ENCODE measurements at places on chromosomes 3 and 15. TPM values are rescaled to one million over a fixed set of nuclear protein-coding genes. Genes with fewer than 3 reads are reported as not detected.

Gene NTRK3
- not detected for total RNA-seq

Gene GOLGA8G
- total RNA-seq = 0.05 TPM

Gene CCR3
- total RNA-seq = not detected

Gene SLC9C1
- total RNA-seq = 1.7 TPM

Gene SCN11A
- under 0.01 TPM for total RNA-seq

Gene SLC28A2
- total RNA-seq = not detected

Gene COL6A5
- under 0.01 TPM for total RNA-seq

Gene CTXND1
- not detected for total RNA-seq

Gene UBA7
- total RNA-seq = 24.8 TPM

Gene CP
- total RNA-seq = 85.8 TPM

Gene FEZF2
- total RNA-seq = not detected

Gene VEPH1
- total RNA-seq = 19.3 TPM

Gene CACNA1D
- total RNA-seq = 1.5 TPM

Gene CIP2A
- 21.9 TPM for total RNA-seq

Gene FILIP1L
- total RNA-seq = 111 TPM

DNA sequence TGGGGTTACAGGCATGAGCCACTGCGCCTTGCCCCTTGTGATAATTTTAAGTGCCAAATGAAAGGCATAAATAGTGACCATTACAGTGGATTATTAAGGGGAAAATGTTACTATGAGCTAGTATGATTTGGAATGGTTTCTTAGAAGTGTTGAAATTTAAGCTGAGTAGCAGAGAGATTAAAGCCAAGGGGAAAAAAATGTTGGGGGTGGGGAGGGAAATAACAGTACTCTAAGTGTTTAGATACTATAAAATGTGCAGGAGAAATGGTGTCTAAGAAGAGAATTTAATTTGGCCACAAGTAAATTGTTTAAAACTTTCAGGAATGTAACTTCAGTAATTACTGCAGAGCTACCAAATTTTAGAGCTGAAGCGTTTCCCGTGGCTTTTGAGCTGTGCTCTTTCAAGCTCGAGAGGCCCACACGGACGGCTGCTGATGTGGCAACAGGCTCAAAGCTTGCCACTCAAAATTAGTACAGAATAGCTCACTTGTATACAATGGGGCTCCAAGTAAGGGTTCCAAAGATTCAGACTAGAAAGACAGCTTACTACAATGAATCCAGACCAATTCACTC, 23.9 kb upstream of the SLC12A8 start:
- no peak for DNase-seq

- DNase-seq = peak; percentile 37
Measured at GRCh38 chr3:178277605-178278004, 258.6 kb upstream of the KCNMB2 start.

- DNase-seq = no peak
Measured at GRCh38 chr3:1692428-1692827, 406.2 kb upstream of the CNTN4 start.

DNA sequence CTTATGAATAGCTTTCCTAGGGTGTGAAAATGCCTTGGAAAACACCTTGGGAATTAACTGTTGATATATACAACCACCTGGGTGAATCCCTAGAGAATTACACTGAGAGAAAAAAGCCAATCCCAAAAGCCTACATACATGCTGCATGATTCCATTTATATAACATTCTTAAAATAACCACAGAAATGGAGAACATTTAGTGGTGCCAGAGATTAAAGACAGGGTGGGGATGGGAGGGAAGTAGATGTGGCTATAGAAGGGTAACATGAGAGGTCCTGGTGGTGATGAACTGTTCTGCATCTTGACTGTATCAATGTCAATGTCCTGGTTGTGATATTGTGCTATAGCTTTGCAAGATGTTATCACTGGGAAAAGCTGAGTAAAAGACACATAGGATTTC, 291.0 kb downstream of the CLSTN2 start:
- DNase-seq = no peak

DNA sequence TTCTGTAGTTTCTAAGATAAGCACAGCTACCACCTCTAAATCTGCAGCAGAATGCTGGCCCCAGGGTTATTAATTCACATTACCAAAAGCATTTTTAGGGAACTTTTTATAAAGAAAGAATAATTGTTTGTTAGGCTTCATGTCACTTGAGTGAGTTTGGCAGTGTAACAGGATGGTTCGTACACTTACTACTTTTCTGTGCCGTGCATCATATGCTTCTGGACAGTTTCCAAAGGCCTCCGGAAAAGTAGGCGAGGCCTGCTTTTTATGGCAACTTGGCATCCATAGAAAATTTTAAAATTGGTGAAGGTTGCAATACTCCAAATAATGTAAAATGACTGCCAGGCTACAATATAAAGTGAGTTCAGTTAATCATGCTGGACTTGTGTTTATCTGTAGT, 30.0 kb downstream of the NIPA2 start:
- DNase-seq = no peak

DNA sequence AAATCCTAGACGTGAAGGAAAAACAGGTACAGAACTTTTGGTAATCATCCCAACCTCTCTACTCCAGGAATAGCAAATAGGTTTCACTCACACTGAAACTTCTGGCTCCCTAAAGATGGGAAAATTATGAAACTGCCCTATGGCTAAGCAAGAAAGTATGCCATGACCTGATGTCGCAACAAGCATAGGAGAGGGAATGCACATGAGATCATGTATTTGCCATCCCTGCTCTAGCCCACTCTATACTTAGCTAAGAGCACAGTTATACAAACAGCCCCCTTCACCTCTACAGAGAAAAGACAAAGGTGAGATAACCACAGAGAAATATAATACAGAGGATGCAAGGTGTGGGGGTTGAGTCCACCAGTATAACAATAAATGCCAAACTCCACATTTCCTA, 102.7 kb downstream of the TBC1D5 start:
- DNase-seq = peak; percentile 79

GRCh38 chr3:72907131-72907711, 19.4 kb downstream of the GXYLT2 start:
- peak; percentile 45 for DNase-seq

DNA sequence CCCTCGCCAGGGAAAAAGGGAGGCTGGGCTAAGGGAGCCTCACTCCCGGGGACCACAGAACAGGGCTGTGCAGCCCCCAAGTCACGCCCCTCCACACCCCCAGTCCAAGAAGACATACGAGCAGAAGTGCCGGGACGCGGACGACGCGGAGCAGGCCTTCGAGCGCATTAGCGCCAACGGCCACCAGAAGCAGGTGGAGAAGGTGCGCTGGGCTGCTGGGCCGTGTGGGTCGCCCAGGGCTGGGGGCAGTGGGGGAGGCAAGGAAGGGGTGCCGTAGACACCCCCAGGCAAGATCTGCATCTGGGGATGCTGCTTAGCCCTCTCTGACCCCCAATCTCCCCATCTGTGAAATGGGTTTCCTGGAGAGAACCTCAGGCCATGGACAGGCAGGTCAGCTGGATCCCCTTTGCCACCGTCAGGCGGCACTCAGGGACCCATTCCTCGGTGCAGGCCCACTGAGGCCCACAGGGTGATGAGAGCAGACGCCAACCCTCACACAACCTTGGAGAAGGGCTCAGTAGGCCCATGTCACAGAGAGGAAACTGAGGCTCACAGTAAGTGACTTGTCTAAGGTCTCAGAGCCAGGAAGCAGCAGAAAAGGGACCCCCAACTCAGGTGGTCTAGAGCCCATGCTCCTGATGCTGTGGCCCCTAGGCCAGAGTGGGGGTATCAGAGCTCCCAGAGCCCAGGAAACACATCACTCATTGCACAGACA, 33.7 kb downstream of the PSTPIP1 start:
- DNase-seq = no peak

DNA sequence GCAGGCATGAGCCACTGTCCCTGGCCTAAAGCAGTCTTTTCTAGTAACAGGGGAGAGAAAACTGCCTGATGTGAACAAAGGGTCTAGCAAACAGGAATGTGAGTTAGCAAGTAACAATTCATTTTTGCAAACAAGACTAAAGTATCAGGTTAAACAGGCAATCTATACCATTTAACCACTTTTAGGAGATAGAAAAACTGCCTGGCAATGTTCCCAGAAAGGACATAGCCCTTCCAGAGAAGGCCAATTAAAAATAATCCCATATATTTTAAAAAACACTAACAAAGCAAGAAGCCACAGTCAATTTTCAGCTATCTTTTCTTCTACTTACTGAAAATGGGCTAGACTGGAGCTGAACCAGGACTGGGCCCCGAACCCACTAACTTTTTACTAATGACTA, 6.3 kb downstream of the RBSN start:
- DNase-seq = no peak

- DNase-seq = peak; percentile 65
Measured at GRCh38 chr3:105523501-105523900, 156.8 kb downstream of the ALCAM start.

DNA sequence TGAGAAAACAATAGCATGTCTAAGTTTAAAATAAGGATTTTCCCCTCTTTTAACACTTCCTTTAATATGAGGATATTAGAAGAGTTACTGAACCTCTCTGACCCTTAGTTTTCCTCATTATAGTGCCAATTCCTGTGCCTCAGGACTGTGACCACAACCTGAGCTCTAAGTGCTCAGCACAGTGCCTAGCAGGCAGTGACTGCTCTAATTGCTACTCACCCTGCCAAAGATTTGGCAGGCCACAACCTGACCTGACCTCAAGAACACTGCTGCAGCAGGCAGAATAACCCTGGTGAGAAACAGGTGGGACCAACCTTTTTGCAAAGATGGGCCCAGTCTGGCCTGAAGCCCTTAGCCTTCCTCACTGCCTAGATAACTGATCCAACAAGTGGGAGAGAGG, 35.7 kb downstream of the NBEAL2 start:
- DNase-seq = no peak

DNA sequence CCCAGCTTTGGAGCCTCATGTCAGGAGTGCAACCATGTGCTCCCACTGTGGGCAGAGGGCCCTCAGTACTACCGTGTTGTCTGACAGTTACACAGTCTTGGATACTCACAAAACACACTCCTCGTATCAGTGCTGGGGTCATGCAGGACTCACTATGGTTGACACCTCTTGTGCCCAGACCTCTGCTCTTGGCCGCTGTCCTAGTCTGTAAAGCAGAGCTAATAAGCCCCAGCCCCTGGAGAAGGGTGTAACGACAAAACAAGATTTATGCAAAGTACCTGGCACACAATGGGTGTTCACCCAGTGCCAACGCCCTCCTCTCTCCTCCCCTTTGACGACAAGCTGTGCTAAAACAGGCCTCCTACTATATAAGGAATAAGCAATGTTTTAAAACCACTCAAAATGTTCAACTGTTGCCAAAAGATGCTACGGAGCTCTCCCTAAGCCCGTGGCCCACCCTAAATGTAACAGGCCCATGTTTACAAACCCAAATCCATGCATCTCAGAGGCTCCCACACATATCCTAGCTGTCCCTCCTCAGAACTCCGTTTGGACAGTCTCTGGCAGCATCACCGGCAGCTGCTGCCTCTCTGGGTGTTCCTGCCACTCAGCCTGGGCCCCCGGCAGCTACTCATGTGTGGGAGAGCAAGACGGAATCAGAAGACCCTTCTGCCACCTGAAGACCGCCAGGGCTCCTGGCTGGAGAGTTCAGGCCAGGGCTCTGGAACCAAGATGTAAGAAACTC, 65.8 kb downstream of the MRPL46 start:
- no peak for DNase-seq

DNA sequence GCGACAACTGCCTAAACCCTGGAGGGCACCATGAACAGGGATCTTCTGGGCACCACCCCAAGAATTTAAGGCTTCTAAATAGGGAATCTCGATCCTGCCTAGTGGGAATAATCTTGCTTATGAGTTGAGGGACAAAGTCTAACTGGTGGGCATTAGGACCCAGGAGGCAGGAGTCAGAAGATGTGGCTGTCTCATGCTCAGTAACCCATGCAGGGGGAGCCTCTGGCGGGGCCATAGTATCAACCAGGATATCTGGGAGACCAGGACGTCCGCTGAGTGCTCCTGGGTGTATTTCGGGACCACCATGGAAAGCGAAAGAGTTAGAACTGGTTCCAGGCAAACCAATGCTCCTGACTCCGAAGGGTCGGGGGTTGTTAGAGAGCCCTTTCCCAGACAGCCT, 356.1 kb downstream of the OTOL1 start:
- DNase-seq = no peak

DNA sequence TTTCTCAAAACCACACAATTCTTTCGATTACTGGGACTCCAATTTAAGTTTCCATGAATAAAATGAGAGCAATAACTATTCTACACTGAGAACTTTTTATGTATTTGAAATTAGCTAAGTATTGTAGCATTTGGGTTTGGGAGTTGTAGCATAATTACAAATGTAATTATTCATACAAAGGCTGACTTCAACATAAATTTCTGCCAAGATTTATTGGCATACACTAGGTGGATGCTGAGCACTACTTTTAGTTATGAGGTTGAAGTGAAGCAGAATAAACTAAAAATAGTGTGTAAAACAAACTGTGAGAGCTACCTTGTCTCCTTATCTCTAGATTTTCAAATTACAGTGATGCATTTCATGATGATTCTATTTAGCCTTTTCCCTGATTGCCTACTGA, 516.1 kb downstream of the ZNF385D start:
- no peak for DNase-seq

GRCh38 chr3:9808345-9809037, 1.6 kb upstream of the TTLL3 start:
- DNase-seq = peak; percentile 62

- peak; percentile 59 for DNase-seq
Measured at GRCh38 chr3:71103430-71103921, 480.1 kb downstream of the FOXP1 start.

GRCh38 chr3:117263745-117264144, 554.2 kb downstream of the TUSC7 start:
- DNase-seq = no peak

- no peak for DNase-seq
Measured at GRCh38 chr15:56537881-56538280, 72.9 kb upstream of the MNS1 start.

DNA sequence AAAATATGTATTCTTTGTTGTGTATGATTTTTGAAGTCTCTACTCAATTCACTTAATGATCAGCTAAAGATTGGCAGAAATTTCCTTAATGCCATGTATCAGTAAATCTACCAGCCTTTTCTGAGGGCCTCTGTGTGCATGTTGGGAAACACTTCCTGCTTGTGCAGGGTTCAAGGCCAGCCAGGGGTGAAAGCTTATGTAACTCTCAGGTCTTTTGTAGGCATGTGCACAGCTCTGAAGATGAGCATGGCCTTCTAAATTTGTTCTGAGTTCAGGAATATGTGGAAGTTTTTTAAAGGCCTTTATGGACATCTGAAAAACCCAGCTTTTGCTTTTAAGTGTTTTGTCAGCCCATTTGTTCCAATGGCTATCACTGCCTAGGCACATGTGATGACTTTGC, 82.7 kb downstream of the ROBO1 start:
- no peak for DNase-seq

GRCh38 chr3:129310111-129311011, 31.7 kb downstream of the HMCES start:
- peak; percentile 25 for DNase-seq

GRCh38 chr3:24341668-24342067, 153.0 kb downstream of the THRB start:
- DNase-seq = no peak

Measured in renal cortical epithelial cell (primary cell).